ENCODE measurements at places on chromosomes 4 and X. TPM values are rescaled to one million over a fixed set of nuclear protein-coding genes. Genes with fewer than 3 reads are reported as not detected.
A peak's percentile ranks its signal among the peaks of the same experiment; 100 is the strongest.

DNA sequence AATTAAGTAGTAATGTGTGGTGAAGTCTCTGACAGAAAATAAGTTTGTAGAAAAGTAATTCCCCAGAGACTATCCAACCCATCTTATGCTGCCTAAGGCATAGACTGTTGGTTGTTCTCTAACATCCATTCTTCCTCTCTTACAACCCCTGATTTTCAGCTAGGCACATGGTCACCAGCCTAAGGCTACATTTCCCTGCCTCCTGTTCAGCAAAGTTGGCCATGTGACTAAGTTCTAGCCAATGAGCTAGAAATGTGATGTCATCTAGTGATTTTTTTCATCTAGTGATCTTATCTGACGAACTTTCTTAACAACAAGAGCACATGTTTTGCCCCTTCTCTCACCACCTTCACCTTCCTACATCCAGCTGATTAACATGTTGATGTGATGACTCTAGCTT, 102.3 kb upstream of the S100G start:
- H3K27me3 ChIP-seq: no peaks in the 10 kb centered on the region
- no peak for DNase-seq
- H3K4me3 ChIP-seq: no peak overlapping the region

DNA sequence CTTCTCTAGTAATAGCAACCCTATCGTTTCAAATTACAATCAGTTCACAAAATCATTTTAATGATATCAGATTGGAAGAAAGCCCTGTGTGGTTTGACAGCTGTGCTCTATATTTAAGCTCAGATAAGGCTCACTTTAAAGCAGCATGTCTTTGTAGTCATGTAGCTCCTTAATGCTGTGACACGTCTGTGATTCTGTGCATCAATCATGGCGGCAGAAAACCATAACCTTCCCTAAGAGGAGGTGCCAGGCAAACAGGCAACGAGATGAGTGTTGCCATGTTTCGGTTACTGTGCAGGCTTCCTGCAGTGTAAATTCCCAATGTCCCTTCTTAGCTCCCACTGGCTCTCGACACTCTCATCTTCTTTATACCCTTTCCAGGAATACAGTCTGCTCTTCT, 212.7 kb downstream of the GRID2 start:
- no peaks in the 10 kb centered on the region for H3K27me3 ChIP-seq
- no peak for DNase-seq
- H3K36me3 ChIP-seq: no peaks in the 10 kb centered on the region
- H3K27ac ChIP-seq: no peak overlapping the region

DNA sequence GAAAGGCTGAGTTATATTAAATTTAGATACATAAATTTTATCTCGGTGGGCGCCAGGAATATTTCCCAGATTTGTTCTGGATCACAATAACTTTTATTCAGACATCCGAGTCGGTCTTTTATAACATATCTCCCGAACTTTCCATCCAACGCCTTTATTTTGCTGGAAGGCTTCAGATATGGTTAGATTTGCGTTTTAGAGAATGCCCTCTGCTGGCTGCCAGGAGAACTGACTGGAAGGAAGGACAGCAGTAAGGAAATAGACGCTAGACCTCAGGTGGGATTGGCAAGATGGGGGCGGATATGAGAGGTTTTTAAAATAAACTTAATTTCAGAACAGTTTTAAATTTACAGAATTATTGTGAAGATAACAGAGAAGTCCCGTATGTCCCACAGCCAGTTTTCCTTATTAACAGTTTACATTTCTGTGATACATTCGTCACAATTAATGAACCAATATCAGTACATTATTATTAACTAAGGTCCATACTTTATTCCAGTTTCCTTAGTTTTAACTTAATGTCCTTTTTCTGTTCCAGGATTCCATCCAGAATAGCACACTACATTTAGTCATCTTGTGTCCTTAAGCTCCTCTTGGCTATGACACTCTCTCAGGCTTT, 4.6 kb upstream of the KANTR start:
- H3K4me3 ChIP-seq: peak overlapping the region; percentile 89
- DNase-seq: no peak
- H3K36me3 ChIP-seq: no peaks in the 10 kb centered on the region

The FABP2 gene
- total RNA-seq: not detected

DNA sequence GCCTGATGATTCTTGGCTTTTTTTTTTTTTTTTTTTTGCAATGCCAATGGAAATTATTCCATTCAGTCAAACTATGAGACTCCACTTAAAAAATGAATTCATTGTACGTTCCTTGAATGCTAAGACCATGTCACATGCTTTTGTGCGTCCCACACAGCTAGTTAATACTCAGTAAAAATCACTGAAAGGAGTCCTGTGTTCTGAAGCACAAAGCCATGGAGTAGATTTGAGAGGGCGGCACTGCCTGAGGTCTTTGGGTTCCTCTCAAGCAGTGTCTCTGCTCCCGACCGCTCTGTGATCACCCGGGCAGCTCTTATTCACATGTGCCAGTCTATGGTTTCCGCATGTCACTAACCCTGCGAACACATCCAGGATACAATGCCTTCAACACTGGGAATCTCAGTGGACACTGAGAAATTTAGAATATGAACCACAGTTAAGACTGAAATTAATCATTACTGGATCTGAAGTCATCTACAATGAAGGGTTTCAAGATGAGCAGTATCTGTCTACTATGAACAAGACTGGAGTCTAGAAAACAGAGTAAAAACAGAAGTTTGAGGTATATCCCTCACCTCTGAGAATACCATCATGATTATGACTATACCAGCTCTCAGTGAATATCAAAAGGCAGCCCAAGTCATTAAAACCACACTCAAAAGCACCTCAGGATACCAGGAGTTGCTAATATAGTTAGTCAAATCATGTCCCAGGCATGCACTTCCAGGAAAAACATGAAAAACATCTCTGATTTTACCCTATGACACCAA, 193.0 kb downstream of the MGST2 start:
- H3K36me3 ChIP-seq: no peaks in the 10 kb centered on the region
- no peak overlapping the region for H3K4me3 ChIP-seq
- H3K27me3 ChIP-seq: no peaks in the 10 kb centered on the region

- H3K4me1 ChIP-seq: no peaks in the 10 kb centered on the region
- H3K4me3 ChIP-seq: no peak overlapping the region
- H3K27ac ChIP-seq: no peak overlapping the region
- no peaks in the 10 kb centered on the region for H3K27me3 ChIP-seq
Measured at GRCh38 chrX:33183361-33183760, 28.0 kb downstream of the DMD start.

The DMRTC1 gene
- 0.31 TPM for total RNA-seq

DNA sequence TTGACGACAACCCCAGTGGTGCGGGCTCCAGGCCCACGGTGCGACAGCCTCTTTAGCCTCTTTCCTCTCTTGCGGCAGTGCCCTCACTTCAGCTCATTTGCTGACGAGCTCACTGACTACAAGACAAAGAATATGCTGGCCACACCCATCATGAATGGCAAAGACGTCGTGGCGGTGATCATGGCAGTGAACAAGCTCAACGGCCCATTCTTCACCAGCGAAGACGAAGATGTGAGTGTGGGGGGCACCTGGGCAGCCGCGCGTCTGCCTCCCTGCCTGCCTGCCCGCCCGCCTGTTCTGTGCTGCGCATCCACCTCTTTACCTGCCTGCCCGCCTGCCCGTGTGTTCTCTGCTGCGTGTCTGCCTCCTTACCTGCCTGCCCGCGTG, 9.2 kb downstream of the PDE6B start:
- H3K4me3 ChIP-seq: no peak overlapping the region
- H3K27ac ChIP-seq: no peak overlapping the region
- no peaks in the 10 kb centered on the region for H3K4me1 ChIP-seq
- H3K27me3 ChIP-seq: no peaks in the 10 kb centered on the region
- no peaks in the 10 kb centered on the region for H3K36me3 ChIP-seq
- DNase-seq: no peak

The DDIT4L gene
- total RNA-seq: not detected

GRCh38 chr4:24995346-24995919, 35.3 kb downstream of the LGI2 start:
- H3K4me3 ChIP-seq: no peak overlapping the region
- no peak overlapping the region for H3K27ac ChIP-seq
- no peaks in the 10 kb centered on the region for H3K36me3 ChIP-seq
- DNase-seq: no peak
- H3K27me3 ChIP-seq: peaks cover 3% of the 10 kb centered on the region
- no peaks in the 10 kb centered on the region for H3K4me1 ChIP-seq

DNA sequence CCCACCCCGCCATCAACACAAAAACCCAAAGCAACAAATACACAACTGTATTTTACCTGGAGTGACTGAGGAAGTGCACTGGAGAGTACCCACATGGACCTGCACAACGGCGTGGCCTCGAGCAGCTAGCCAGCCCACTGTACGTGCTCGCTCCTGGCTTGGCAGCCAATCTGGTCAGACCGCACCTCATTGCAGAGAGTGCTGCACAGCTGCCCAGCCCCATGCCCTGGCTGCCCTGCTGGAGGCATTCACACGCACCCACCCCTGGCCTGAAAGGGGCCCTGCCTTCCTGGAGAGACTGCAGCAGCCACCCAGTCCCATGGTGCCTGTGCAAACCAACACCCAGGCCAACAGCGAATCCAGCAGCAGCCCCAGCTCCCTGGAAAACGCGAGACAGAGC, 116.3 kb downstream of the GALNTL6 start:
- H3K4me1 ChIP-seq: no peaks in the 10 kb centered on the region
- H3K27me3 ChIP-seq: no peaks in the 10 kb centered on the region
- H3K4me3 ChIP-seq: no peak overlapping the region

The EMCN gene
- total RNA-seq: not detected

The VCX3A gene
- not detected for total RNA-seq

The PLS3 gene
- total RNA-seq: 164 TPM

DNA sequence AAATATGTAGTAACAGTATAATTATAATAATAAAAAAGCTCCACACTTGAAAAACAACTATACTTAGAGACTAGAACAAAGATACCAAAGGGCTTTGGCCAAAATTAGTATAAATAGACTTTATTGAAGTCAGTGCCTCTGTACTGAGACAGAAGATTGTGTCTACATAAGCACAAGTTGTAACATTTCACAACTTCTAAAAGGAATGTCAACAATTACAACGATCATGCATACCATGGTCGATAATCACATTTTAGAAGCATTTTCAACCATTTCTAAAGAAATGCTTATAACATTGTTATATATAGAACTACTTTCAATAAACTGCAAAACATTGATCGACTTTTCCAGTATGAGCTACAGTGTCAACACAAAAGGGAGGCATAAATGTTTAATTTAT, 57.0 kb downstream of the DHX15 start:
- no peak overlapping the region for H3K4me3 ChIP-seq
- no peak for DNase-seq
- H3K27ac ChIP-seq: no peak overlapping the region
- H3K4me1 ChIP-seq: no peaks in the 10 kb centered on the region

DNA sequence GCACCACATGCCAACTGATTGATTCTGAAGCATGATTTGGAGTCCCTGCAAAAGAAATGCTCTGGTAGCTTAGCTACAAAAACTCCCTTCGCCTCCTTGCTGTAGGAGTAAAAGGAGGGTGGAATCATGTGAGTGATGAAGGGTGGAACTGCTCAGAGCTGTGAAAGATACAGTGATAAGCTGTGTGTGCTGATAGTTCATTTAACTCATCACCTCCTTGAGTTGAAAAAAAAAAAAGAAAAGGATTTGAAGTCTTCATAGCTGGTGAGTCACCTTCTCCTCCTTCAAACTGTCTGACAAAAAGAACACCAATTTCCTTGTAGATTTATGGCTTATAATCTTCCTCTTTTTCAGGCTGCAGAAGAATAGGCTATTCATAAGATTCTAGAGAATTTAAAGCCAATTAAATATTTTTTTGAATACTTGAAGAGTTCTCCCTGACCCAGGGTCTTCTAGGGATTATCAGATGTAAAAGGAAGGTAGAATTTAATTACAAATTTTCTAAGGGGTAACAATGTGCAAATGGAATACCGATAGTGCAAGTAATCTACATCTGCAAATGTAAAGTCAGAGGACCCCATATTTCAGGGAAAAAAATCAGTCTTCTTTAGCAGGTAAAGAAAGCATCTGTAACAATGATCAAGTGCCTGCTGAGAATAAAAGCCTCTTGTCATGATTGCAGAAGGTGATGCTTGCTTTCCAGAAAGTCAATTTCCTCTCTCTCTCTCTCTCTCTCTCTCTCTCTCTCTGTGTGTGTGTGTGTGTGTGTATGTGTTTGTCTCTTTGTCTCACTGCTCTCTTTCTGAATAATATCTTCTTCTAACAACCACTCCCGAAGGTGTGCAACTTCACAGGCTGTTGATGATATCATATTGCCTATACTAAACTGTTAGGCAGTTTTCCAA, 208.8 kb upstream of the VEGFC start:
- H3K4me1 ChIP-seq: no peaks in the 10 kb centered on the region
- DNase-seq: no peak
- no peaks in the 10 kb centered on the region for H3K27me3 ChIP-seq
- no peak overlapping the region for H3K27ac ChIP-seq
- H3K36me3 ChIP-seq: no peaks in the 10 kb centered on the region

The GSPT2 gene
- 15.7 TPM for total RNA-seq
